ENCODE measurements at places on chromosomes 7 and 10.

- no peak for DNase-seq
Measured at GRCh38 chr10:9615189-9615588, 1402.5 kb upstream of the CELF2 start.

DNA sequence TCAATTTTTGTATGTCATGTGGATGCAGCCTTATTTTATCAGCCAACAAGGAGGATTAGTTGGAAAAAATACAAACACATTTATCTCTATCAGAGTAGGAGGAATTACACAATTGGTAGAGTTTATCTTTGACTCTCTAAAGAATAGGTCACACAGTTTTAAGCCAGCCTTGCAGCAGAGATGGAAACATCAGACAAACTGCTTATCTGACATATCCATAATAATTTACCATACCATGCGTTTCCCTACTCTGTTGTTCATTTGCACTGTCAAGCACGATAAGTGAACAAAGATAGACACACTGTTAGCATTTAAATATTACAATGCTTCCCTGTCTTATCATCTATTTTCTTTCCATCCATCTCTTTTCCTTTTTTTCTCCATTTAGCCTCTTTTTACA is 283.7 kb upstream of the SMIM30 start:
- DNase-seq: no peak

GRCh38 chr10:132878091-132878729 is 64.2 kb downstream of the CFAP46 start:
- no peak for DNase-seq

DNA sequence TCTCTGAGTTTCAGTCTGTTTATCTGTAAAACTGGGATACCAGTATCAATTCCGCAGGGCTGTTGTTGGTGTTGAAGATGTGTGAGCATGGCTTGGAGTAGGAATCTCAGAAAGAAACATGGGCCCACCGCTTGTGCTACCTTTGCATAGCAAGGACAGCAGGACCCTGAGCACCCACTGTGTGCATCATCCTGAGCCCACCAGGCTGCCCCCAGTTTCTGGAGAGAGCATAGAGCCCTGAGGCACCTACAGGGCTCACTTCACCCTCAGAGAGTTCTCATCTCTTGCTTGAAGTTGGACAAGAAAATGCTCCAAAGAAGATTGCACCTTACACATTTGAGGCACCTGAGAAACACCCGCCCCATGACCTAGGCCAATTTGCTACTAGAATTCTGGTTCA is 12.9 kb downstream of the PRLHR start:
- no peak for DNase-seq

DNA sequence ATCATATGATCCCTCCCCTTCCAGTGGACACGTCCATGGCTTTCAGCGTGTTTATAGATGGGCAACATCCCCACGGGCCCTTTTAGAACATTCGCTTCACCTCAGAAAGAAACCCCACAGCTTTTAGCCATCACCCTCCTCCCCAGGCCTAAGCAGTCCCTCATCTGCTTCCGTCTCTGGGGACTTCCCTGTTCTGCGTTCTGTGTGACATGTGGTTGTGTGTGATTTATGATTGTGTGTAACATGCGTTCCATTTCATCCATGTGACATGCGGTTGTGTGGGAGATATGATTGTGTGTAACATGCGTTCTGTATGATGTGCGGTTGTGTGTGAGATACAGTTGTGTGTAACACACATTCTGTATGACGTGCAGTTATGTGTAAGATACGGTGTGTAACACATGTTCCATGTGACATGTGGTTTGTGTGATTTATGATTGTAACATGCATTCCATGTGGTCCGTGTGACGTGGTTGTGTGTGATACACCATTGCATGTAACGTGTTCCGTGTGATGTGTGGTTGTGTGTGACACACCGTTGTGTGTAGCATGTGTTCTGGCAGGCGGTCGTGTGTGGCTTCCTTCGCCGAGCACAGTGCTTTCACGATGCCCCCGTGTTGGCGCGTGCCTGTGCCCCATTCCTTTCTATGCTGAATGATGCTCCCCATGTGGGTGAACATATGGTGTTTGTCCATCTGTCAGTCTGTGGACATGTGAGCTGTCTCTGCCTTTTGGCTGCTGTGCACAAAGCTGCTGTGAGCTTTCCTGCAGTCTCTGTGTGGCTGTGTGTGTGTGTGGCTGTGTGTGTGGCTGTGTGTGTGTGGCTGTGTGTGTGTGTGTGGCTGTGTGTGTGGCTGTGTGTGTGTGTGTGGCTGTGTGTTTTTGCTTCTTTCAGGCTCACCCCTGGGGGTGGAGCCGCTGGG is 26.2 kb downstream of the PWWP2B start:
- DNase-seq: peak; percentile 65

- no peak for DNase-seq
Measured at GRCh38 chr10:79116368-79116767, 47.6 kb downstream of the ZMIZ1 start.

GRCh38 chr10:8456386-8456785 is 401.9 kb downstream of the GATA3 start:
- DNase-seq: no peak

GRCh38 chr7:122658856-122659255 is 40.1 kb downstream of the RNF133 start:
- no peak for DNase-seq

DNA sequence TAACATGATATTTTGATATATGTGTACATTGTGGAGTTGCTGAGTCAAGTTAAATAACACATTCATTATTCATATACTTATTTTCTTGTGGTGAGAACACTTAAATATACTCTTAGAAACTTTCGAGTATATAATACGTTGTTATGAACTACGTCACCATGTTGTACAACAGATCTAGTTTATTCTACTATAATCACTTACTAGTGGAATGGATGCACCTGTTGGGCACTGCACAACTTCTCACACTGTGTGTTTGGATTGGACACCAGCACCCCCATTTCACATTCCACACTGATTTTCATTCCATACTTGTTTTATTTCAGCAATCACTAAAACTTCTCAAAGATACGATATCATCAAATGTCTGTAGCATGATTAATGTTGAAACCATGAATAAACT is 407.3 kb downstream of the RPS24 start:
- no peak for DNase-seq

DNA sequence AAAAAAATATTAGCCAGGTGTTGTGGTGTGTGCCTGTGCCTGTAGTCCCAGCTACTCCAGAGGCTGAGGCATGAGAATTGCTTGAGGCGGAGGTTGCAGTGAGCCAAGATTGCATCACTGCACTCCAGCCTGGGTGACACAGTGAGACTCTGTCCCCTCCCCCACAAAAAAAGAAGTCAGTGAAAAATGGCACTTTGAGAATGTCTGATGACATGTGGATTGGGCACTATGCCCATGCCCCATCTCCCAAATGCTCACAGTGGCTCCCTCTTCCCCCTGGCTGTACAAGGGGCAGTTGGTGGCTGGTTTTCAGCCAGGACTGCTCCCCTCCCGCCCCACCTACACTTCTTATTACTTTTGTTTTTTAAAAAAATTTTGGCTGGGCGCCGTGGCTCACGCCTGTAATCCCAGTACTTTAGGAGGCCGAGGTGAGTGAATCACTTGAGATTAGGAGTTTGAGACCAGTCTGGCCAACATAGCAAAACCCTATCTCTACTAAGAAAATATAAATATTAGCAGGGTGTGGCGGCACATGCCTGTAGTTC is 26.1 kb downstream of the IL15RA start:
- DNase-seq: no peak

- no peak for DNase-seq
Measured at GRCh38 chr7:142338633-142339501, 81.0 kb upstream of the PRSS58 start.

DNA sequence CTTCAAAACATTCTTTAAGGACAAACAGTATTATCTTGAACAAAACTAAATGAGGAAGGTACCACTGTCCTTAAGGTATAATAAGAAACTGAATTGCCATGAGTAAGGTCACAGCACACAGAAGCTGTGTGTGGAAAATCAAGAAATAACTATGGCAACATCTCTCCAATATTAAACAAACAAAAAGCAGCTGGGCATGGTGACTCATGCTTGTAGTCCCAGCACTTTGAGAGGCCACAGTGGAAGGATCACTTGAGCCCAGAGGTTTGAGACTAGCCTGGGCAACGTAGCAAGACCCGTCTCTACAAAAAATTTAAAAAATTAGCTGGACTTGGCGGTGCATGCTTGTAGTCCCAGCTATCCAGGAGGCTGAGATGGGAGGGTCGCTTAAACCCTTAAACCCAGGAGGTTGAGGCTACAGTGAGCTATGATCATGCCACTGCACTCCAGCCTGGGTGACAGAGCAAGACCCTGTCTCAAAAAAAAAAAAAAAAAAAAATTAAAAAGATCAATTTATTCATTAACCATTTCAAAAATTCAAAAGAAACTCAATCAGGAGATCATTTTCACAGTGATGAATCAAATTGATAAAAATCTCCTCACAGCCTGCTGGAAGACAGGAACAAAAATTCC is 195.4 kb downstream of the SKIDA1 start:
- no peak for DNase-seq

GRCh38 chr10:23384364-23384763 is 39.8 kb upstream of the C10orf67 start:
- no peak for DNase-seq

- DNase-seq: no peak
Measured at GRCh38 chr10:112213836-112214235, 30.3 kb upstream of the GPAM start.

DNA sequence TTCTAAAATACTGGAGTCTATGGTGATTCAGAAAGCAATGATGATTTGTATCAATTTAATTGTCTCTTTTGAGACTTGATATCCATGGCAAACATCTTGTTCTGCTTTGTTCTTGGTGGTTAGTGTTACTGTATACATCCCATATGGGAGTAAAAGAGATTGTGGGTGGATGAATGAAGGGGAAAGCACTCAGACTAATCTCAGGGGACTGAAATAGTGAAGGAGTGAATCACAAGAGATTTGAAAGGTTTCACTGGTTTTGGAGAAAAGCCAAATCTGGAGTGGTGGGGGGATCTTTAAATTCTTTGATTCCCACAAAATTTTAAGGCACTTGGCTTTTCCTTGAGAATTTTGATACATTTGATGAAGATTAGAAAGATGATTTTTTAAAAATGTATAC is 369.4 kb downstream of the INHBA start:
- DNase-seq: no peak

- no peak for DNase-seq
Measured at GRCh38 chr10:89502549-89502948, 32.8 kb downstream of the SLC16A12 start.

DNA sequence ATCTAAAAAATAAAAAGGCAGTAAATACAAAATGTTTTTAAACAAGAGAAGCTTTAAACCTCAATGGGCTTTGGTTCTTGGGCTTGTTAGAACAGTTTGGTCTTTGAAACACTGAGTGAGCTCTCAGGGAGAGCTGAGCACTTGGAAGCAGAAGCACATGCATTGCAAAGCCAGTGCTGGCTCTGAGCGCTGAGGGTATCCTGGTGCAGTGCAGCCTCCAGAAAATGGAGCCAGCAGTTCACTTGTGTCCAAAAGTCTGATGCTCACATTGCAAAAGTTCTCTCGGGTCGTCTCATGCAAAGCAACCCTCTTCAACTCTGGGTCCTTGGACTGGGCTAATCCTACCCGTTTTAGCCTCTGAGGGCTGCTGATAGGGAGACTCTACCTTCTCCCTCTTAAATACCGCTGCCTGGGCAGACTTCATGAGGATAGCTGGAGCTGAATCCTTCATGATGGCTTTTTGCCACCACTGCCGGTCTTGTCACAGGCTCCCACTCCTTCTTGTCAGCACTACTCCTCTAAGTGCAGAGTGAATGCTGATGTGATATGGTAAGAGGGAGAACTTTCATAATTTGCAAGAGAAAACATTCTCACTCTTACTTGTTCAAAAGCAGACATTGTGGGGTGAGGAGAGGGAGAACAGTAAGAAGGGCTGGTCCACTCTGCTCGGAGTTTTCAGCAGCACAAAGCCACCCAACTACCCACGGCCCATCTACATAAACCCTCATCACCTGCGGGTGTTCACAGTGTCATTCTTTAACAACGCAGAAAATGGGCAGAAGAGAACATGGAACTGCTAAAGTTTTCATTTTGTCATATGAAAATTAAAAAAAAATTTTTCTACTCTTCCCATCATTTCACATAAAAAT is 42.2 kb upstream of the BMPER start:
- DNase-seq: no peak

GRCh38 chr7:17195576-17195975 is 102.9 kb upstream of the AHR start:
- no peak for DNase-seq

GRCh38 chr10:93807371-93807770 is 49.6 kb downstream of the LGI1 start:
- no peak for DNase-seq

DNA sequence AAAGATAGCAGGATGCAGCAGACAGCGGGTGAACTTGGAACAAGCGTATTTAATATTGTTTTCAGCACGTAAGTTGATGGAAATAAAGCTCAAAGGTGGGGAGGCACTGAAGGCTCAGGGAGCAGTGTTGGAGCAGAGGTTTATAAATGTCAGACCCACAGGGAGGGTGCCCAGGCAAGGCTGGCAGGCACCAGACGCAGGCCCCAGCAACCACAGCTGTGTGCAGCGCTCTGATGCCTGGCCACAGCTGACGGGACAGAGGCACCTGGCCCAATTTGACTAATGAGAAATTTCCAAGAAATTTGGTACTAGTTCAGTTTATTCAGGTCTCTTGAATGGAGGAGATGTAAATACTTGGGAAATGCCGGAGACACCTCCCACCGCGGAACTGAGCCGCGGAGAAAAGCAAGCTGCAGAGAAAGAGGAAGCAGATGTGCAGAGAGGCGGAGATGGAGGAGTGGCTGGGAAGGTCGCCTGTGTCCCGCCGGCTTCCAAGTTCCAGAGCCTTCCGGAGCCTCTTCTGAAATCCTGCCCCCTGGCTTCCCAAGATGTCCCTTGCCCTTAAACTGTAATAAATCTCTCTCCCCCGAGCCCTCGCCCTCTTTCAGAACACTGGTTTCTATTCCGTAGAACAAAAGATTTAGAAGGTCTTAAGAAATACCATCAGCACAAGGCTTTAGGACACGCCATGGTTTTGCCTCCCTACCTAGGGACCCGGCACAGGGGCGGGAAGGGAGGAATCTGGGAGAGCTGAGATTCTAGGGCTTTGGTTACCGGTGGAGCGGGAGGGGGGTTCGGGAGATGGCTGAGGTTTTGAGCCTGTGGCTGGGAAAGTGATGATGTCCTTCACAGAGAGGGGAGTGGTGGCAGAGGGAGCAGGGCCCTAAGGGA is 38.4 kb upstream of the PLXNA4 start:
- peak; percentile 44 for DNase-seq

DNA sequence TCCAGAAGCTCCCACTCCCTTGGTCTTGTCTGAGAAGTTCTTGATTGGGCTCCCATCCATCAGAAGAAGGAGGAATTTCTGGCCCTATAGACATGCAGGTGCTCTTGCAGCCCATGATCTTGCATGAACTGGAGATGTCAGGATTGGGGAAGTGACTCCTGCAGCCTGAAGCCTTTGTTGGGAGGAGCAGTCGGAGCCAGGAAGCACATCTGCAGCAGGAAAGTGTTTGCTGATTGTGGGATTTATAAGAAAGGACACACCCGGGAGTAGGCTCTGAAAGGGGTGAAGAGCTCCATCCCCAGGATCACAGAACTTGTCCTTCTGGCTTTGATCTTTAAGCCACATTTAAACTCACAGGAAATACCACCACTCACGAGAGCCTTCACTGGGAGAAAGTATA is 185.2 kb downstream of the DYNC1I1 start:
- DNase-seq: no peak

- no peak for DNase-seq
Measured at GRCh38 chr10:13969118-13969791, 361.5 kb downstream of the FRMD4A start.
